GM04503 (cell line): ENCODE measurements at places on chromosomes 4 and X.

DNA sequence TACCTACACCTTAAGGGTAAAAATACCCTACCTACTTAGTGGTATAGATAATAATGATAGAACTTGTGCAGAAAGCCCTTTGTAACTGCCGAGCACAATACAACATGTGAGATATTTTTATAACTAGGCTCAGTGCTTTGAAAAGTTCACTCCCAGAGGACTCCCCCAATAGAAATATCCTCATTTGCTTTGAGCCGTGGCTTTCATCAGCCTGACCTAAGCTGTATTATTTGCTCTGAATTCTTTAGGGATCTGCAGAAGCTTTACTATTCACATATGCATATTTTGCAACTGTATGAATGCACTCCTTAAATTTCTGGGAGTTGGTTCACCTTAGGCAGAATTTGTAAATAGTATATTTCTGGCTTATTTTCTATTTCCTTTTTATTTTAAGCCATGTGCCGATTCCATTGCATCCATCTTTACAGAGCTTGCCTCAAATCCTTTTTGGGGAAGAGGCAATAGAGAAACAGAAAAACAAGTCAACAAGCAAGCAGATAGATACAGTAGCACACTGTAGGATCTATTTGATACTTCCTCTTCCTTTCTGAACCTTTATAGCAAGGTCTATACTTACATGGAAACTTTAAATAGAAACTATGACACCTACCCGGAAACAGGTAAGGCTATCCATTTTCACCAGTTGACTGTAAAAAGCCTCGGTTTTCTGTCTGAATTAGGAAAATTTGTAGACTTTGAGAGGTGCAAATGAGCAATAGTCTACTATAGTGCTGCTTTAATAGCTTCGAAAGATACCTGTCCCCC lies 242.5 kb upstream of the VCX3A start:
- no peak for DNase-seq

- peak; percentile 24 for DNase-seq
Observed at GRCh38 chr4:106671716-106672115, 303.1 kb upstream of the GIMD1 start.

DNA sequence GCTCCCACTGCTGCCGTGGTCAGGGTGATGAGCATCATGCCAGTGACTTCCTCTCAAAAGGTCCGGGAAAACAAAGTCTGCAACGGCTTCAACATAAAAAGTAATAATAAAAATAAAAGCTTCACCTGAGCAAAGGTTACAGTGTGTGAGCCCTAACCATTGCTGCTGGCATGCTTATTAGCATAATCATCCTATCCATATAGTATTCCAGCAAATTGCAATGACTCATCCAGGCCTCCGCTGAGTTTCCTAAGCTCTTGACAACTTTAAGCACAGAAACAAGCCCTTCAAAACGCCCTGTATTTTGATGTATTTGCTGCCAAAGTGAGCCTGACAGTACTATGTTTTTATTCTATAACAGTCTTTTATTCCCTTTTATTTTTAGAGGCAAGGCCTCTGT lies 100.5 kb downstream of the AASDH start:
- DNase-seq = no peak

- peak; percentile 27 for DNase-seq
Observed at GRCh38 chrX:42755815-42756214, 22.1 kb downstream of the PPP1R2C start.

DNA sequence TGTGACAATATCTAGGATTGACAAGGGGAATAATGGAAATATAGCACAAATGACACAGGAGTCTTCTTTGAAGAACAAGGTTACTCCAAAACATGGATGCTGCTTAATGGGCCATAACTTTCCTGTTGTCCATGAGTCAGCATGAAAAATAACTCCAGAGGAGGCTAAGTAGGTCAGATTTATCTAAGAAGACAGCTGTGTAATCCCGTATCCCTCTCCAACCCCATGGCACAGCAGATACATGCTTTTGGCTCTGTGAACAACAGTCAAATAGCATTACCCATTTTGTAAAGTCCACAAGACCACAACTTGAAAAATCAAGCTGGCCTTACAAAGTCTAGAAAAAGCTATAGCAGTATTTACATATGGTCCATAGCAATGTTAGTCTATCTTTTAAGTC lies 2.1 kb upstream of the TMEM131L start:
- DNase-seq = no peak

GRCh38 chr4:30870513-30870912 lies 150.3 kb downstream of the PCDH7 start:
- DNase-seq = no peak

- DNase-seq = no peak
Observed at GRCh38 chrX:21940356-21940829, at the start of gene SMS. TSS of gene SMS (plus strand) at chrX:21940709. CDS start at chrX:21940825, 116 bp downstream.
